ENCODE measurements at places on chromosomes 5 and 9.

DNA sequence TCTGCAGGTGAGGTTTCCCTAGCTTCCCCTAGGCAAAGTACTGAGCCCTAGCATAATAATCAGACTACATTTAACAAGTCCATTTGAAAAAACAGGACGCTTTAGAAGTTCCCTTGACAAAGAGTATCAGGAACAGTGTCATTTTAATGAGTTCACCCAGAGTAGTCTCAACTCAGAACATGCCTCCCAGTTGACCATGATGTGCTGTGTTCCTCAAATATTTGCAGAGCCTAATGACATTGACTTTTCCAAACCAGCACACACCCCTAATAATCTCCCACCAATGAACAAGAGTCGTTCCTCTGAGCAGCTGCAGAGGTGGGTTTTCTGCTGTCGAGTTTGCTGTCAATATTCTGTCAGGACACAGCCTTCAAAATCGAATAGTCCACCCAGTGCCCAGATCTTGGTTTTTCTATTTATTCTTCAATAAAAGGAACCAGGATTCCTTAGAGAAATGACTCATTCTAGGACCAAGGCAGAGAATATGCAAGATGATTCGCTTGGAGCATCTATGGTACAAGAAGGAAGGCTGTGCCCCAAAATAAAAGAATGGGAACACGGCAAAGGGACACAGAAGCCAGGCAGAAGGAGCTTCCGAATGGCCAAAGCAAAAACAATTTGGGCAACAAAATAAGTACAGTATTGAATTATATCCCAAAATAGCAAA lies 57.6 kb downstream of the OTULIN start:
- DNase-seq = no peak

DNA sequence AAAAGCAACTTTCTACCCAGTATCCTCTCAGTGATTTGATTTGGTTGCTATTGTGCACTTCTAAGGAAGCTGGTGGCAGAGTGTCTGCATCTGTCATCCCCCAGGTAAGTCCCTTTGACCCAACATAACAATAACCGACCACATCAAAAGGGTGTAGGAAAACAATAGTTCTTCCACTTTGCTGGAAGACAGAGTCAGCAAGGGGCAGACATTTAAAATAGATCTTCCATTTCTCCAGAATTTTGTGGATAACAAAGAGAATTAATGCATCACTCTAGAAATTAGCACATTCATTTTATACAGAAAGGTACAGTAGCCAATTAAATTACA lies 177.5 kb downstream of the EBF1 start:
- no peak for DNase-seq

GRCh38 chr9:134063571-134064450 lies 4.0 kb downstream of the BRD3 start:
- DNase-seq = no peak

DNA sequence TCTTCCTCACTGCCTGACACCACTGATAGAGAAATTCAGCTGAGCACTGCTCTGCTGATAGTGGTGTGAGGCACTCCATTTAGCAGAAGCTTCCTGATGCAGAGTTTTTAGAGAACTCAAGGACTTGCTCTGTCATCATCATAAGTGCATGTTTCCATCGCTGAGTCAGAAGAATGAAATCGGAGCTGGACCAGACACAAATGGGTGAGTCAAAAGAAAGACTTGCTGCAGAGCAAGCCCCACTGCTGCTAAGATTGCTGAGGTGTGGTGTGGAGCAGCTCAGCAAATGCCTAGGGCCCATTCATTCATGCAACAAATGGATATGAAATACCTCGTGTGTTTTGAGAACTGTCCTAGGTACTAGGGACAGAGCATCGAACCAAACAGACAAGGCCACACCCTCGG lies 410.2 kb upstream of the SLC30A5 start:
- DNase-seq = no peak

GRCh38 chr9:121939643-121940042 lies 153.5 kb downstream of the TTLL11 start:
- no peak for DNase-seq

GRCh38 chr9:69222970-69223369 lies 48.9 kb downstream of the TJP2 start:
- no peak for DNase-seq

DNA sequence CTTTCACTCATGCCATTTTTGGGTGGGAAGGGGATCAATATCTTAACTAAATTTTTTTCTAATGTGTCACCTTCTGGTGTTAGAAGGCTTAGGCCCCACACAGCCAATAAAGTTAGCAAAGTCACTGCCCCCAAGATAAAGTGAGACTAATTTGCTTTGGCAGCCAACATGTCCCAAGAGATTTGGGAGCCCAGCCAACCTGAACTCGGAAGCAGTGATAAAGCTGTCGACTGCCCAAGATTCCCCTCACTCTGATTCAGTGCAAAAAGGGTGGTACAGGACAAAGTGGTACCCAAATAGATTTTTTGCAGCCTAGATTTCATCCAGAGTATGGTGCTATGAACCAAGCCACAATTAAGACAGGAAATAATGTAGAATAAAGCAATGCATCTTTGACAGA lies 572.5 kb upstream of the ARRDC3 start:
- no peak for DNase-seq

DNA sequence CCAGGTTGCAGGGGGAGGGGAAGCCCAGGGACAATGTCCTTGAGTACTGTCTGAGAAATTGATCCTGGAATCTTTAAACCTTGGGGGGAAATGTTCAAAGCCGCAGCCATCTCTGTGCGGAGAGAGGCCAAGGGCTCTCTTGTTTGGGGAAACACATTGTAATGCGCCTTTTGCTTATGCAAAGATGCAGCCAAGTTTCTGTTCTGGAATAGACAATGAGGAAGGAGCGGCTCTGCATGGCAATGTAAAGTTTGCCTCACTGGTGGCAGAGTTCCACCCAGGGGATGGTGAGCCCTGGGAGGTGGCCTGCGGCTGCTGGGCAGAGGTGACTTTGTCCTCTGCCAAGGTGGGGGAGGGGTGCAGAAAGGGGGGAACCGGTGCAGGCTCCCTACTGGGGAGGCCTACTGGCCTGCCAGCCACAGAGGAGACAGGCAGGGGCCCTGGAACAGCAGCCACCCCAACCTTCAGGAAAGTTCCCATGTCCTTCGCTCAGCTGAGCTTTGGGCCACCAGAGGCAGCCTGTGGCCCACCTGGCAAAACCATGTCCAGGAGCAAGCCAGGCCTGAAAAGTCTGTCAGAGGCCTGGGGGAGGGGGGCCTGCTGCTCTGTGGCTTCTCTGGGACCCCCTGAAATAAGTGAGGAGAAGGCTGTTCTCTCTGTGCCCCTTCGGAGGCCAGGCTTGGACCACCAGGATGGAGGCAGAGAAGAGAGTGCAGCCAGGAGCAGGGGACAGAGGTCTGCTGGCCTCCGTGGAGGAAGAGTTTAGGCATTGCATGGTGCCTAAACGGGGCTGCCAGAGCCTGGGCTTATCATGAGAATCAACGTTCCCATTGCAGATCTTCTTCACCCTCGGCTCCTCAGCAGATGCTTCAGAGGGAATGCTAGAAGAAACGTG lies 127.8 kb downstream of the ZNF354C start:
- DNase-seq = no peak

DNA sequence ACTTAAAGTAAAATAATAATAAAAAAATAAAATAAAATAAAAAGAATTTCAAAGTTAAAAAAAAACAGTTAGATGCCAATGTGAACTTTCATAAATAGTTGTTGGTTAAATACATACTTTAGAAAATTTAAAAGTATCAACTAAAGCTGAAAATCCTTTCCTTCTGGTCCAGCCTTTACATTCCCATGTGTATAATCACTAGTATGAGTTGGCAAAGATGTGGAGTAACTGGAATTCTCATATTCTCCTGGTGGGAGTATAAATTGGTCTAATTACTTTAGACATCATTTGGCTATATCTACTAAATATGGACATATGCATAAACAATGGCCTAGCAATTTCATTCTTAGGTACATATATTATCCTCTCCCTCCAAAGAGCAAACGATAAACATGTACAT lies 619.9 kb downstream of the PTPRD start:
- DNase-seq = no peak

DNA sequence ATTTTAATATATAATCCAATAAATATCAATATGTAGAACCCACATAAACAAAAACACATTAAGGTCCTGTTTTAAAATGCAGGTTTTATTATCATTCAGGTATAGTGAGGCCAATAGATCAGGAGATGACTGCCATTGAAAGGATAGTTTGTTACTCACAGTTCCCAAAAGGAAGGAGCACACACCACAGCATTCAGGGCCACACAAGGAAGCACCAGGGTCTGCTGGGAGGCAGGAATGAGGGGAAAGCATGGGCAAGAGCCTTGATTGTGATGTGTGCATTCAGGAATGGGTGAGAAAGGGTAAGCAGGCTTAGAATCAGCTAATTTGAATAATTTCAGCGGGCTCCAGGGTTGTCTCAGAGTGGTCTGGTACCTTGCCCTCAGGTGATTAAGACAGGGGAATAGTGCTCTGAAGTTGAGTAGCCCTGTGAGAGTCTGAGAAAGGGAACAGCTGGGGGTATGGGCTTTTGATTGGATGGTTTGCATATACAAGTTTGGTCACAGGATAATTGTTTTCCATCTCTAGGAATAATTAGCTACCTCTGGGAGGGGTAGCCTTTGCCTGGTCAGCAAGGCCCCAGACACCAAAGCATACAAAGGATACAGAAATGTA lies 19.8 kb upstream of the OTULIN start:
- no peak for DNase-seq

GRCh38 chr5:177131019-177131320 lies 2.6 kb upstream of the NSD1 start:
- no peak for DNase-seq

DNA sequence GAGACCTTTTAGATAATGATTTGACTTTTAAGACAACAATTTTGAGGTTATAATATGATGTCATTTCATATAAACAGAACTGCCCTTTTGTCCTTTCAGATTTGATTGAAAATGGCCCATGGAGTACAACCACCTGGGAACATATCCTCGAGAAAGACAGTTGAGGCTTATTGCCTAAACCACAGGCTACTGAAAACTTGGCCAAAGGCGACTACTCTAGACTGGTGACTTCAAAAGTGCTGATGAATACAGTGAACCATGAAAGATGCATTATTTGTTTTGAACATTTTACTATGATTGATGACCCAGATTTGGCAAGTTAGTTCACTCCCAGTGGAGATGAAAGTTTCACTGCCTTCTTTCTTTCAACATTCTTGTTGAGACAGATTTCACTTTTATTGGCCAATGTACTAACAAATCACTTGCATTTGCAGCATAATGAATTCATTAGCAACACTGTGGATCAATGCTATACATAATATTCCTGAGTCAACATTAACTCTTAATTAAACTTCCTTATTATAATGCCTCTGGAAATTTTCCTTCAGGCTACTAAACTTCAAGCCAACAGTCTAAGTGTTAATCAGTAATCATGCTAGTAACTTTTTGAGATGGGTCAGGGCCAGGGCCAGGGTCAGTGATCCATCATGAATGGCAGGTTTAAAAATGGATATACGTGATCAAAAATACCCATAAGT lies 480.3 kb downstream of the RAB3C start:
- no peak for DNase-seq

GRCh38 chr9:33190021-33190705 lies 23.0 kb upstream of the B4GALT1 start:
- DNase-seq = no peak

DNA sequence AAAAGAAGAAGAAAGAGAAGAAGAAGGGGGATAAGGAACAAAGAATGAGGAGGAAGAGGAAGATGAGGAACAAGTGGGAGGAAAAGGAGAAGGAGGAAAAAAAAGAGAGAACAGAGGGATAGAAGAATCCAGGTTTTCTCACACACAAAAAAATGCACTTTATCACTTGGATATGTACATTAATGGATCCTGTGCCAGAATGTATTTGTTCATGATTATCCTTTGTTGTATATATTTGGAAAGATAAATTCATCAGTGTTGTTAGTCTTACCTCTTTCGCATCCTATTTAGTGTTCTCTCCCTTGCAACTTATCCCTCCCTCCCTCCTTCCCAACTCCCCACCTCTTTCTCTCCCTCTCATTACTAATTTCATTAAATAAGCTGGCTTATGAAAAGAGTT lies 298.8 kb downstream of the SLCO4C1 start:
- no peak for DNase-seq

DNA sequence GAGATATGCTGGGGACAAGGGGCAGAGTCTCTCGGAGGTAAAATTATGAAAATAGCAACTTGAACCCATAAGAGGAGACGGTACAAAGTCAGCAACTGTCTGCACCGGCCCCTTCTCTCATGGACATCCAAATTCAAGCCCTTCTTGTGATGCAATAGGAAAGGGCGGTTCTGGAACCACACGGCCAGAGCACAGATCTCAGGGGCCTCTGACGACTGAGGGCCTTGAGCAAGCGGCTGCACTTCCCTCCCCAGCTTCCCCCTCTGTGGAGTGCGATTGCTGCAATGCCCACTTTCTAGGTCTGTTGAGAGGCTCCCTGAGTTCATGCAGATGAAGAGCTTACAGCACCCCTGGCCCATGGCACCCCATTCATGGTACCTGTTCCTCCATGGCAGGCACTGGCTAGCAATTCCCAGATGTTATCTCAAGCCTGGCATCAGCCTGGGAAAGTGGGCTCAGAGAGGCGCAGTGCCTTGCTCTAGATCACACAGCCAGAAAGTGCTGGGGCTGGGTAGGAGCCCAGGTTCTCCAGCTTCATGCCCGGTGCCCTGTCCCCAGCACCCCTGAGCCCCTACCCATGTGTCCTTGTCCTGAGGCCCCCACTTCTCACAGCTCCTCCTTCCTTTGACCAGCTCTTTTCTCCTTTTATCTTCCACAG lies 17.7 kb upstream of the CPLX2 start:
- DNase-seq = no peak

- DNase-seq = no peak
These were observed 86.4 kb downstream of the GALNT10 start for GRCh38 chr5:154276973-154277331.

DNA sequence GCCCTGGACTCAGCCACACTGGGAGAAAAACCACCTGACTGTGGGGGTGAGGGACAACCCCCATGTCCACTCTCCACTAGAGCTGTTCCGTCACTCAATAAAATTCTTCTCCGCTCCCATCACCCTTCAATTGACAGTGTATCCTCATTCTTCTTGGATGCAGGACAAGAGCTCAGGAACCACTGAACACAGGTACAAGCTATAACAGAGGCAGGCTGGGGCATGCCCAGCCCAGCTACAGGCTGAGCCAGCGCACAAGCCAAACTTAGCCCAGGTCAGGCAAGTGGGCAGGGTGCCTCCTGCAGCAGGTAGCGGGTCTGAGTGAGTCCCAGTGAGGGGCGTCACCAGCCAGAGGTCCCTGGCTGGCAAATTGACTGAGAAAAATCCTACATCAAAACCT lies 183.4 kb downstream of the HINT1 start:
- no peak for DNase-seq

GRCh38 chr5:180070756-180071530 lies 616 bp downstream of the RNF130 start:
- DNase-seq = no peak
